NCI-H446 (cell line): ENCODE measurements at places on chromosomes 5 and 9.

GRCh38 chr5:132074091-132074771 lies 642 bp downstream of the CSF2 start:
- no peak for DNase-seq

DNA sequence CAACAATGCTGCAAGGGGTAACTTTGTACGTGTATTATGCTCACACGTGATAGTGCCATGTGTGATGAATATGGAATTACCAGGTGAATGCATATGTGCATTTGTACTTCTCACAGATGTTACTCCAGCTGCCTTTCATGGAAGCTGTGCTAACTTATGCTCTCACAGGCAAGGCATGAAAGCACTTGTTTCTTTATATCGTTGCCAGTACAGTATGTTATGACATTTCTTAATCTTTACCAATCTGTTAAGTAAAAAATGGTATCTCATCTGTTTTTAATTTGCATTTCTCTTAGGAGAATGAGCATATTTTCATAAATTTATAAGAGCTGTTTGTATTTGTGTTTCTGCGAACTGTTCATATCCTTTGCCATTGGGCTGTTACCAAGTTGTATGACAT lies 311.8 kb upstream of the DMRT1 start:
- no peak for DNase-seq

DNA sequence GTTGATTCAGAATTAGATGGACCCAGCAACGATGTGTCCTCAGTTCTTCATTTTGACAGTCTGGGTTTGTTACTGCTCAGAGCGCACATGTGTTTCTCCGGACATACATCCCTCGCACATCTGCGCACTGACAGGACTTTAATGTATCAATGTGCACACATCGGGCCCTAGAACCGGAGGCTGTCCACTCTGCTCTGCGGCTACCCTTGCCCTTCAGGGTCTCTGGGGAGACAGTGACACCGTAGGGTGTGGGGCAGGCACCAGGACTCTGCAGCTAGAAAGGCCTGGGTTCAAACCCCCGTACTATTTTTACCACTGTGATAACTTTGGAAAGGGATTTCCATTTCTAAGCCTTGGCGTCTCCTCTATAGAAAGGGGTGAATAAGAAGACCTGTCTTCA lies 23.5 kb upstream of the LPCAT1 start:
- no peak for DNase-seq

- DNase-seq, result no peak
These were observed 39.5 kb upstream of the PSD2 start for GRCh38 chr5:139755892-139756671.

DNA sequence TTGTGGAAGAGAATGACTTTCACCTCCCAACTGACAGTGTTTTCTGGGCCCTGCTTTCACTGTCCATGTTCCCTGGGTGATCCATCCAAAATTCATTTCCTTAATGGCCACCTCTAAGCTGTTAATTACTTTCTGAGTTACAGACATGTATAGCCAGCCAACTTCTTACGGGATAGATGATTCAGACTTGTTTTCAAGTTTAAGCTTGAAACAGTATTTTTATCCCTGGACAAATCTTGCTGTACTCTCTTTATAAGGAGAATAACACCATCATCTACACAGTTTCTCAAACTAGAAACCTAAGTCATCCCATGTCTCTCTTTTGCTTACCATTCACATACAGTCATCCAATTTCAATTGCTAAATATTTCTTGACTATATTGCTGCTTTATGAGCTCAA lies 6.9 kb downstream of the FAM174A start:
- no peak for DNase-seq

DNA sequence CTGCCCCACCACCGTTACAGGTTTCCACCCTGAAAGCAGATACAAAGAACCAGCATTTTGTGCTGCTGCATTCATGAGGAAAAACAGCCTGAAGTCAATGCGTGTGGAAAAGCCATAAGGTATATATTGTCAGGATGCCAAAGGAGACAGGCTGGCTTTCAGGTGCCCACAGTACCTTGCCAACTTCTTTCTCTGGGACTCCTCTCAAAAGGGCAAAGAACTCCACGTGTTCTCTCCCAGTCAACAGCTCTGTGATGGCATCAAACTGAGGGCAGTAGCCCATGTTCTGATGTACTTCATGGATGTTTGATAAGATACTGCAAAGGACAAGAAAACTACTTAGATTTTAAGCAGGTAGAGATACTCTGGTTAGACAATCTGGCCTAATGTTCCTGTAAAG lies 24.3 kb downstream of the NIPSNAP3B start:
- no peak for DNase-seq

DNA sequence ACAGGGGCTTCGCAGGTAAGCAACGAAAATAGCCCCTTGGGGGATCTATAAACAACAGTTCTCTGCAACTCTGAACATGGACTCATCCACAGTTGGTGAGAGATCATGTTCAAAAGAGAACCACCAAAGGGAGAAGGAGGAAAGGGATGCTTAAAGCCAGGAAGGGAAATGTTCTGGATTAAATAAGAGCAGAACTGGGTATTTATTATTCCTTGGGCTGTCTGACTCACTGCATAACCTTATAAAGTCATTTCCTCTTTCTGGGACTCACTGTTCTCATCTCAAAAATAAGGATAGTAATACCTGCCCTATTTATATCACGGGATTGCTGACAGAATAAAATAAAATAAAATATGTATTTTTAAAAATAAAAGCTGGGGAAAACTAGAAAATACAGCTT lies 11.2 kb upstream of the MARCHF3 start:
- no peak for DNase-seq

DNA sequence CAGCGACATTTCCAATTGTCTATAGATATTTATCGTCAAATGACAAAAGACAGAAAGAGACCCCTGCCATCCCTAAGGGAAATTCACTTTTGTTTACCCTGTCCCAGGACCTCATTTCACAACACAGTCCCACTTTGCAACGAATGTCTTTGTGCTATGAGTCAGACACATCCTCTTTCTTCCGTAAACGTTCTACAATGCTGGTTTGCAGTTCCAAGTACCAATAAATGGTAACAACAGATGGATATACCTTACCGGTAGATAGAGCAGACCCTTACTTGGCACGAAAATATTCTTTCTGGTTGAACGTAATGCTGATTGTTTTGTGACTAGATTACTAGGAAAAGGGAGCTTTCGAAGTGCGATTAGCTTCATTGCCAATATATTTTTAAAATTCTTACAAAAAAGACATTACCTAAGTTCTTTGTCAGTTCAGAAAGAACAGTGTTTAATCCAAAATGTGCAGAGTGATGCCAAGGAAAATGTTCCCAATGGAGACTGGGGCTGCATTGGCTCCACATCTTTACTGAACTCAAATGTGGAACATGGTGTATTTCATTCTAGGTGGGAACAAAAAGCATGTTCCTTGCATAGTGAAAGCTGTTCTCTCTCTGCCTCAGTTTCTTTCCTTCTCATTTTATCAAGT lies 202.5 kb upstream of the SLC27A6 start:
- no peak for DNase-seq
